ENCODE measurements at places on chromosomes 4 and X.

- no peak for DNase-seq
Observed at GRCh38 chrX:123230798-123231197, 46.7 kb downstream of the GRIA3 start.

- DNase-seq: no peak
Observed at GRCh38 chr4:39731908-39732307, 34.0 kb downstream of the UBE2K start.

DNA sequence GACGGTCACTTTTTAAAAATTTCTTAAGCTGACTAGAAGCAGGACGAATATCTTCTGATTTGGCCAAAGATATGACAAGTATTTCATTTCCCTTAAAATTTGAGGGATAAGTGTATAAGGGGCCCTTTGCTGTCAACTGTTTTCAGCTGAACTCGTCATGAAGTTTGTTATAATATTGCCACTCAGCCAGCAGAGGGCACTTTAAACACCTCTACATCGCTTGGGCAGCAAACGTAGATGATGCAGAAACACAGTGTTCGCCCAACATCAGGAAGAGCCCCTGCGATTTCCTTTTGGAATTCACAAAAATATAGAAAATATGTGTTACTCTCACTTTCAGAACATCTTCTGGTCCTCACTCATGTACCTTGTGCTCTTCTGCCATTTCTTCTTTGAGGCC is 435.7 kb upstream of the FMR1 start:
- DNase-seq: peak; percentile 0

- no peak for DNase-seq
Observed at GRCh38 chr4:156084373-156084772, 130.7 kb upstream of the CTSO start.

DNA sequence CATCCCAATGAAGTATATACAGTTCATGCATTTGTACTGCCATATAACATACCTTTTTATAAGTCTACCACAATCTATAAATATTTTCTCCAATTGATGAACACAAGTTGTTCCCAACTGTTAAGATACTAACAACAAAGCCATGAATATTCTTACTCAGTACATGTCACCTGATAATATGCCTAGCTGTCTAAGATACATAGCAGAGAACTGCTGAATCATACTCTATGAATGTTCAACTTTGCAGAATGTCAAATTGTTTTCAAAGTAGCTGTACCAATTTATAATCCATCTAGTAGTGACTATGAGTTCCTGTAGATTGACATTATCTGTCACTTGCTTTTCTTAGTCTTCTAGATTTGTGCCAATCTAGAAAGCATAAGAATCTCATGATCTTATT is 84.9 kb downstream of the RAB28 start:
- no peak for DNase-seq

DNA sequence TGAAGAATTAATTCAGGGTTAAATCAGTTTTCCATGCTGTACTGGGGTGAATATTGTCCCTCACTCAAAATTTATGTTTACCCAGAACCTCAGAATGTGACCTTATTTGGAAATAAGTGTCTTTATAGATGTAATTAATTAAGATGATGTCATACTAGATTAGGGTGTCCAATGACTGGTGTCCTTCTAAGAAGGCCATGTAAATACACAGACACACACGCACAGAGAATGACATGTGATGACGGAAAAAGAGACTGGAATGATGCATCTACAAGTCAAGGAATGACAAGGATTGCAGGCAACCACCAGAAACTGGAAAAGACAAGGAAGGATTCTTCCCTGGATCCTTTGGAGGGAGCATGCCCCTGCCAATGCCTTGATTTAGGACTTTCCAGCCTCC is 84.6 kb upstream of the GPR34 start:
- DNase-seq: no peak

GRCh38 chr4:75643651-75644050 is 13.3 kb upstream of the CDKL2 start:
- DNase-seq: no peak

DNA sequence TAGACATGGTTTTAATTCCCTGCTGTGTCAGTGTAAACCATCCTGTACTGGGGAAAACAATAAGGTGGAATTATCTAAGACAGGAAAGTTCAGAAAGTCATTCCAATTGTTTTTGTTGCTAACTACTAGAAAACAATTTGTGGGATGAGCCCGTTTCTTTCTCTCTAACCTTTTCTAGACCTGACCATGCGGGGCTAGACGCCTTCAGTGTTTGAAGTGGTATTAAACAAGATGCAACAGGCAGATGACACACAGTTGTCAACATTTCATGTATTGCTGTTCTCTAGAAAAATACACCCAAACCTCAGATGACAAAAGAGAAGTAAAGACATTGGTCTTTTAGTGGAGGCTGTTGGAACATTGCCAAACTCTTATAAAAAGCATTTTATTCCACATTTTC is 105.7 kb downstream of the FRAS1 start:
- no peak for DNase-seq

- no peak for DNase-seq
Observed at GRCh38 chr4:2072971-2073807, 14.1 kb downstream of the NAT8L start.

DNA sequence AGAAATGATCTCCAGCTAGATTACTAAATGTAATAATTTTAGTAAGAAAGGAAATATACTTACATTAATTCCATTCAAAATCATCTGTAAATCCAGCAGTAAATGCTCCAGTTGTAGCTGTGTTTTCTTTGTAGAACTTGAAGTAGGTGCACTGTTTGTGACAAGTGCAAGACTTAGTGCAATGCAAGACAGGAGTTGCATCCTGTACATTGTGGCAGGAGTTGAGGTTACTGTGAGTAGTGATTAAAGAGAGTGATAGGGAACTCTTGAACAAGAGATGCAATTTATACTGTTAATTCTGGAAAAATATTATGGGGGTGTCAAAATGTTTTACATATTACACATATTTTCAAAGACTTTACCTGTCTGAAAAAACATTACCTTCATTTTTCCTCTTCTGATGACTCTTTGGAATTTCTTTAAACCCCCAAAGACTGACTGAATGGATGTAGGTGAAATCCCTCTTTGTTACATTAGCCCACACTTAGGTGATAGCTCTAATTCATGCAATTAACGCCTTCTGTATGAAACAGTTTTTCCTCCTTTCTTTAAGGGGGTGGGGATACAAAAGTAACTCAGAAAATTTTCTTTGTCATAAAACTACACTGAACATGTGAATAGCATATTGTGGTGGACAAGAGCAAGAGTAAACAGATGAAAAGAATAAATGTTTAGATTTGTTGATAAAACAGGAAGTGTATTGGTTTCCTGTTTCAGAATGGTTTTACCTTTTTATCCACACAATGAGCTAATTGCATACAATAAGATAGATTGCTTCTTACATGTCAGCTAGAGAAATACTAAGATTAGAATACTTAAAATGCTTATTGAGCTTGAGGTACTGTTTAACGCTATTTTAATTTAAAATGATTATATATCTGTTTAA is at the start of gene IL2:
Gene IL2 (minus strand): TSS at position 495 of the 886 bp plus-strand sequence. CDS start 285 bp downstream, at position 210.
- no peak for DNase-seq

- DNase-seq: no peak
Observed at GRCh38 chrX:41889317-41890025, 33.9 kb downstream of the CASK start.

DNA sequence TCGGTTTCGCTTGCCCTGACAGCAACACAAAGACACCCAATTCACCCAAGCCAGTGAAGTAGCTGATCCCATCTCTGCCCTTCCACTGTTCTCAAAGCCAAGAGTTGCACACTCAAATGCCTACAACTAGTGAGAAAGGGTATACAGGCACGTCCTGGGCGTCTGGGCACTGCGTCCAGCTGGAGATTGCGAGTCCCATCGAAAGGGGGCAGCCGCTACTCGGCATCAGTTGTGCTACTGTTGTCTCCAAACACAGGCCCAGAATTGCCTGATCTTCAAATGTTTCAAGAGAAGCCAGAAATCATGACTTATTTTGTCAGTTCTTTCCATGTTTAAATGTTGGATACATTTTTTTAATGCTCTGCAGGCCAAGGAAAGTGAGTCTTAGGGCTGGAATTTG is 487.8 kb downstream of the BCOR start:
- DNase-seq: no peak

GRCh38 chr4:8739317-8739716 is 132.3 kb downstream of the HMX1 start:
- no peak for DNase-seq

DNA sequence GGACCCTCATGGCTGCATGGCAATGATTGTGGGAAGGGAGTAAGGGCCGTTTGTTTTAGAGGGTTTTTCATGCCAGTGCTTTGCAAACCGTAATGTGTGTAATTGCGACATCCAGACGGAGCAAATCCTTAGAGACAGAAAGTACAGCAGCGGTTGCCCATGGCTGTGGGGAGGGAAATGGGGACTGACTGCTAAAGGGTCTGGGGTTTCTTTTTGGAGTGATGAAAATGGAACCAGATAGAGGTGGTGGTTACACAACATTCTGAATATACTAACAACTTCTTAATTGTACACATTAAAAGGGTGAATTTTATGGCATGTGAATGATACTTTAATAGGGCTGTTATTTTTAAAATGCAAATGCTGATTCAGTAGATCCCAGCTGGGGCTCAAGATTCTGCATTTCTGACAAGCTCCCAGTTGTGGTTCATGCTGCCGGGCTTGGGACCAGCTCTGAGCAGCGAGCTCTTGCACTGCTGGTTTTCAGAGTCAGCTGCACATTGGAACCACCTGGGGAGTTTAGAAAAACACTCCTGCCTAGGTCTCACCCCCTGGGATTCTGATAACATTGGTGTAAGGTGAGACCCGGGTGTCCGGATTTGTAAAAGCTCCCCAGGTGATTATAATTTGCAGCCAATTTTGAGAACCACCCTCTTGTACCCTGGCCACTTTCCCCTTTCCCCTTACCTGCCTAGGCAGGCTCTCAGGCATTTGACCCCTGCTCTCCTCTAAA is 47.7 kb downstream of the PRPS1 start:
- DNase-seq: no peak

DNA sequence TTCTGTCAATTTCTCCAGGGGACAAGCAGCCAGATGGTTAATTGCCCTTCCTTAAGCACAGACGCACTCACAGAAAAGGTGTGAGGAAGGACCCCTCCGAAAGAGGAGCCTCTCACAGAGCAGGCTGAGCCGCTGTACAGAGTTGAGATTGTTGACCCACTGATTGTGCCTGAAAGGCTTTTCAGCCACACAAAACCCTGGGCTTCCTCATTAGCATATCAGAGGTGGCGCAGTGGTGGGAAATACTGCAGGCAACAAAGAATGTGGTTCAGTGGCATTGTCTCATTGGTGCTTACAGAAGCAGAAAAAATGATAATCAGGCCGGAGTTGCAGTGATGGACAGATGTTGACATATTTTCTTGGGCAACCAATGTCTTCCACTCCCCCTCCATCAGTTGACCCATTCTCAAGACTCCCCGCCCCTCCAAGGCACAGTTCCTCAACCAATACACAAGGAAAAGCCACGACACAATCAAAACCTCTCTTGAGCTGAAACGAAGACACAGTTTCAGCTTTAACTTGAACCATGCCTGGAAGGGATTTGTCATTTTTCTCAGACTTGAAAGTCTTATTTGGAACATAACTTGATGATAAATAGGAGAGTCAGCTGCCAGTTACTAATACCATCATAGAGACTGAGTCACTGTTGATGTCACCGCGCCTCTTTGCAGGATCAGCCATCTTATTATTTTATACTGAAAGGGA is 53.1 kb downstream of the ATXN3L start:
- DNase-seq: no peak

DNA sequence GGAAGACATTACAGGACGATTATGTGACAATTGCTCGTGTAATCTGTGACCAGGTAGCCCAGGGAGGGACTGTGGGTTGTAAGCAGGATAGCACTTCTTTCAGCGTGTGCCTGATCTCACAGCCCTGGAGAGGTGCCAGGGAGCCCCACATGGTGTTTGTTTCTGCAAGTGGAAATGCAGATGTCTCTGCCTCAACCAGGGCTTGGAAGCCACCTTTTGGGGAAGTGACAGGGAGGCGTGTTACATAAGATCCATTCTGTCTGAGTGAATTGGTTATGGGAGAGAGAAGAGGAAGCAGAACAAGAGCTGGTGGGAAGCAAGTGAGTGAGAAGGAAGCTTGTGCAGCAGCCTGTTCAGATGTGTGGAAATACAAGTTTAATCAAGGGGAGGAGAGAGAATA is 104.5 kb upstream of the GATB start:
- no peak for DNase-seq

GRCh38 chr4:6926681-6927478 is 17.3 kb downstream of the TBC1D14 start:
- DNase-seq: peak; percentile 46

DNA sequence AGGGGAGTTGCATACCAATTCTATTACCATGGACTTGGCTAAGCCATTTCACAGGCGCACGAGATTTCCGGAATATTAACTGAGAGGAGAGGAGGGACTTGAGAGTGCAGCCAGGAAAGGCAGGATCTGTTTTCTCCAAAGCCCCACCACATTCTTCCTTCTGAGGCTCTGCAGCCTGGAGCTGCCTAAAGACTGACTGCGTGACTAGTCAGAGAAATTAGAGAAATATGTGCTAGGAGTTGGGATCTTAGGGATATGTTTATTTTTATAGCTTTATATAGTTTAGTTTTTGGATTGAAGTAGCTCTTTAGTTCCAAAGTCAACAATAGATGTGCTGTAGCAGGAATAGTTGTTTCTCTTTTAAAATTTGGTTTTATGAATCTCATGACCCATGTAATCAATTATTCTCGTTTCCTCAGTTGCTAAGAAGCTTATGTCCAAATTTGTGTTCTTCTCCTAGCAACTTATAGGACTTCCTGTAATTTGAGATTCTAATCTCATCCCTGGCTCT is 300.1 kb upstream of the DDX53 start:
- DNase-seq: no peak

DNA sequence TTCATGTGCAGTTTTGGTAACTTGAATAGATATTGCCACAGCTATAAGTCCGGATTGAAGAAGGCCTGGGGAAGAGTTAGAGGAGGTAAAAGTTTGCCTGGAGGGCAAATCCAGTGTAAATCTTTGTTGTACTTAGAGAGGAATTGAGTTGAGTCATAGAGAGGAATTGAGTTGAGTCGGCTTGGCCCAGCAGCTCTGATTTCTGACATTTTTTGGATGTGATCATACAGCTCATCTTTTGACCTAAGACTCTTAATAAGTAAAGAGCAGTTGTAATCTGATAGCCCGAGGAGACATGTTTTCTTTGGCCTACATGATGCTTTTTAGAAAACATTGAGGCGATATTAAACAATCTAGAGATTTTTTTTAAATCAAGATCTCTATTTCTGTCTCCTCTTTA is 3.9 kb downstream of the KIT start:
- DNase-seq: no peak

- DNase-seq: peak; percentile 3
Observed at GRCh38 chrX:71910986-71911730, 513 bp downstream of the NHSL2 start.

- no peak for DNase-seq
Observed at GRCh38 chr4:75158451-75158850, 225.5 kb downstream of the PARM1 start.

Measured in activated T-cell treated with anti-CD3 and anti-CD28 coated beads for 24 hours (primary cell).